ENCODE measurements at places on chromosomes 1 and 21.

DNA sequence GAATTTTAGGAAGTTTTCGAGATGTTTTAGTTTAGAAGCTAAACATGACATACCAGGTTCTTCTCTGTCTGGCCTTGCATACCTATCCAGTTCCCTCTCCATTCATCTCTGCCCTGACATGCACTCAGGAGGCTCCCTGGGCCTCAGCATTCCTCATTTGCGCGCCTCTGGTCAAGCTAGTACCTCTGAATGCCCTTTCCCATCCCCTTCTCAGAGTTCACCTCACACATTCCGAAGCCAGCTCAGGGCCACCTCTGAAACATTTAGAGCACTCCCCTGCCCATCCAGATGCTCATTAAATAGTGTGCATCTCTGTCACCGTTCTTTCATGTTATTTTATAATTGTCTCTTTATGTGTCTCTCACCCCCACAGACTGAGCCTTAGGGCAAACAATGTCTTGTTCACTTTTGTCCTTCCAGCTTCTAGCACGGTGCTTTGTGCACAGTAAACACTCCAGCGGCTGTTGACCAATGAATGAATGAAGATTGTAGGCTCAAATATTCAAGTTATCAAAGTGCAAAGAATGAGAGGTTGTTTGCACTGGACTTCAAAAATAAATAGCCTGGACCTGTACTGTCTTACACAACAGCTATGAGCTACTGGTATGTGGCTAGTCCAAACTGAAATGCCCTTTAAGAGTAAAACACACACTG, 1.2 kb upstream of the DHCR24 start:
- no peak for DNase-seq

DNA sequence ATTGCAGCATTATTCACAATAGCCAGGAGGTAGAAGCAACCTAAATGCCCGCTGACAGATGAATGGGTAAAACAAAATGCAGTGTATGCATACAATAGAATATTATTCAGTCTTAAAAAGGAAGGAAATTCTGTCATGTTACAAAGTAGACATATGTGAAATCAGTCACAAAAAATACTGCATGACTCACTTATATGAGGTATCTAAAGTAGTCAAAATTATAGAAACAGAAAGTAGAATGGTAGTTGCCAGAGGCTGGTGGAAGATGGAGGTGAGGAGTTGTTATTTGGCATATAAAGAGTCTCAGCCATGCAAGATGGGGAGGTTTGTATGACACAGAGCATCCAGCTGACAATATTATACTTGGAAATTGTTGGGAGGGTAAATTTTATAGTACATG, 43.0 kb upstream of the EGLN1 start:
- no peak for DNase-seq

DNA sequence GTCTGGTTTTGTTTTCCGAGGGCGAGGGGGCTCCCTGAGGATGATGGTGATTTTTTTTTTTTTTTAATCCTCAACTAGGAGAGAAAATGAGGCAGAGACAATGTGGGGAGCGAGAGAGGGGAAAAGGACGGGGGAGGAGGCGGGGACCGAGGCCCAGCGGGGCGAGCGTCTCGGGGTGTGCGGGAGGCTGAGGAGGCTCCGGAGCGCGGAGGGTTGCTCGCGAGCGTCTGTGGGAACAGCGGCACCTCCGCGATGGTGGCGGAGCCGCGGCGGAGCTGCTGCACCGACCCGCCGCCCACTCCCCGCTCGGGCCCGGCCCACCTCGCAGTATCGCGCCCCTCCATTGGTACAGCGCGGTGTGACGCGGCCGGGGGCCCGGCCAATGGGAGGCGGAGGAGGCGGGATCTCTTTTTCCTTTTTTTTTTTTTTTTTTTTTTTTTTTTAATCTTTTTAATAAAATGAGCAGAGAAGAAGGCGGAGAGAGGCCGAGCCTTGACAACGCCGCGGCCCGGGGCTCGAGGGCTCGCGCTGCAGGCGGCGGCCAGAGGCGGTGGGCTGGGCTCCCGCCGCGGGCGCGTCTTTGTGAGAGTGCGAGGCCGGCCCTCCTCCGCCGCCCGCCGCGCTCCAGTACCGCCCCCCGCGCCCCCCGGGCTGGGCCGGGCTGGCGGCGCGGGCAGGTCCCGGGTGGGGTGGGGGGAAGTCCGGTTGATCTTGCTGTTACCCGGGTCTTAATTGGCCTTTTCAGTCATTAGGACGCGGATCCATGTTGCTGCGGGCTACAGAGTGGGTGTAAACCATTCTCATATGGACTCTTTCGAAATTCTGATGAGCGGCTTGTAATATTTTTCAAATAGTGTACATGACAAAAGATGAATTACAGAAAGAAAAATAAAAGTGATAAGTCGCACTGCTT, at the start of gene RERE:
Gene RERE (minus strand): TSS at position 229 of the 913 bp plus-strand sequence.
- DNase-seq, result peak; percentile 99

DNA sequence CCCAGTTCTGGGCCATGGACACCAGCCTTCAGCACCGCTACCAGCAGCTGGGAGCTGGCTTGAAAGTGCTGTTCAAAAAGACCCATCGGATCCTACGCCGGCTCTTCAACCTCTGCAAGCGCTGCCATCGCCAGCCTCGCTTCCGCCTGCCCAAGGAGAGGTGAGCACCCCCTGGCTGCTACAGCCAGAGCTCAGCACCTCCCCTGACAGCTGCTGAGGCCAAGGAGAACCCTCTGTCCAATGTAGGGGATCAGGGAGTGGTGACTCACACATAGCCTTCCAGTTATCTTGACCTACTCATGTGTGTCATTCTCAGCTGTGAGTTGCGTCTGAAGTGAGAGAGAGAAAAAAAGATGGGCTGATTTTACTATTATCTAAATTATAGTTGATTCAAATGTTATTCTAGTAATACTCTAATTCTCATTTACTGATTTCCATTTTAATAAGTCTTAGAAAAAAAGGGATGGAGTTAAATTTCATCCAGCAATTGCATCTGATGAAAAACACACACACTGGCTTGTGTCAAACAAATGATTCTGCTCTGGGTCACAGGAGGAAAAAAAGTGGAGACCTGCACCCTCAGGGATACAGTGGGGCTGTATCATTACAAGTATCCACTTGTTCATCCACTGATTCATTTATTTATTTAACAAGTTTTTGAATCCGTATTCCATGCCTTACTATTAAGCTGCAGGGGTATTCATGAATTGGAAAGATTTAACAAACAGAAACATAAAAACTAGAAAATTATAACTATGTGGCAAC, 108.0 kb downstream of the BRINP2 start:
- no peak for DNase-seq

GRCh38 chr1:246564839-246565750, 966 bp downstream of the TFB2M start:
- no peak for DNase-seq

- no peak for DNase-seq
Measured at GRCh38 chr1:25526753-25527152, 16.7 kb upstream of the LDLRAP1 start.

- no peak for DNase-seq
Measured at GRCh38 chr1:154352581-154353459, 27.5 kb downstream of the ATP8B2 start.

- no peak for DNase-seq
Measured at GRCh38 chr21:42413500-42413899, 9.8 kb downstream of the UBASH3A start.

DNA sequence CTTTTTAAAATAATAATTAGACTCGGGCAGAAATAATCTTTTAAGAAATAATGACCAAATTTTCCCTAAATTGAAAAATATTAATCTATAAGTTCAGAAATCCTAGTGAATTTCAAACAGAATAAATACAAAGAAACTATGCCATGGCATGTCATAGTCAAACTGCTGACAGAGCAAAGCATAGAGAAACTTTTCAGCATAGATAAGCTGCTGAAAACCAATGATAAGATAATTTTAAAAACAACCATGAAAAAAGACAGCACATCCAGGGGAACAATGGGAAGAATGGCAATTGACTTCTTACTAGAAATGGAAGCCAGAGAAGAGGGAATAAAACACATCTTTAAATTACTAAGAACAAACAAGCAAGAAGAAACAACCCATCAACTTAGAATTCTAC, 19.8 kb downstream of the CD1D start:
- no peak for DNase-seq

GRCh38 chr1:106875622-106876021, 180.9 kb upstream of the PRMT6 start:
- DNase-seq, result no peak

GRCh38 chr1:211601982-211602670, 23.2 kb upstream of the SLC30A1 start:
- DNase-seq, result no peak

- no peak for DNase-seq
Measured at GRCh38 chr1:113901191-113901590, 3.4 kb downstream of the AP4B1 start.
